ENCODE measurements at places on chromosomes 2 and 18.

DNA sequence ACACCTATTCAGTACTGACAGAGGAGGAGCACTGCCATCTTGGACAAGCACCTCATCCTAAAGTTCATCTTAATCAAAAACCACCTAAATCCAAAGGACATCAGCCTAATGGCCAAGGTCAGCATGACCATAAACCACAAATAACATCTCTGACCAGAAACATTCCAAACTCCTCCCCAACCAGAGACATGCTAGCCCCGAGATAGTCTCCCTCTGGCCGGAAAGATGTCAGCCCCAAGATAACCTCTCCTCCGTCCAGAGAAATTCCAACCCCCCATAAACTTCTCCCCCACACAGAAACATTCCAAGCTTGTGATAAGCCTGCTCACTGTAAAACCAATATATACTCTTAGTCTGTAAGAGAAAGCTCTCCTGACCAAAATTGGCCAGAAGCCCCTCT lies 260.6 kb downstream of the CLIP4 start:
- DNase-seq = no peak

- DNase-seq = no peak
Measured at GRCh38 chr18:11324510-11324909, 175.1 kb upstream of the PIEZO2 start.

- no peak for DNase-seq
Measured at GRCh38 chr18:35979112-35979511, 6.6 kb downstream of the RMP24 start.

GRCh38 chr2:74002505-74003421 lies 18.1 kb downstream of the TET3 start:
- DNase-seq = peak; percentile 81

GRCh38 chr2:221567809-221568208 lies 4.3 kb downstream of the EPHA4 start:
- no peak for DNase-seq

- peak; percentile 54 for DNase-seq
Measured at GRCh38 chr2:234467289-234467688, 29.6 kb downstream of the ARL4C start.

DNA sequence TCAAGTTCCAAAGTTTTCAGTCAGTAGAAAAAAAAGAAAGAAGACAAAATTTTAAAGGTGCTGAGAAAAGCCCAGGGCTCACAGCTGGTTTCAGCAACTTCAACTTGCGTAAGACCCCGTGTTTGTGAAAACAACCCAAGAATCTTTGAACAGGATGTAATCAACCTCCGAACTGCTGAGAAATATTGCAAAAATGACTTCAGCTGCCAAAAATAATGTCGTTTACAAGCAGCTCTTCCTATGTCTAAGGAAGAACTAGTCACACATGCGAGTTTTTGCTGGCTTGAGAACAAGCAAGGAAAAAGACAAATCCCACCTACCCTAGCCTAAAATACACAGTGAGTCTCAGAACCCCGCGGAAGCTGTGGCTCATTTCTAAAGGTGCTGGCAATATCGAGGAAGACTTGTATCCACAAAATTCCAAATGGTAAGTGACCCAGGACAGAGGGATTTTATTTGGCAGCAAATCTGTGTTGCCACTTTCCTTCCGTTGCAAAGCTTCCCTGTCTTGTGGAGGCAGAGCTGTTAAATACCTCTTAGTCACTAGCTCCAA lies 59.8 kb upstream of the SLC8A1 start:
- DNase-seq = peak; percentile 95

- peak; percentile 56 for DNase-seq
Measured at GRCh38 chr2:237440819-237441281, 26.9 kb upstream of the COL6A3 start.

DNA sequence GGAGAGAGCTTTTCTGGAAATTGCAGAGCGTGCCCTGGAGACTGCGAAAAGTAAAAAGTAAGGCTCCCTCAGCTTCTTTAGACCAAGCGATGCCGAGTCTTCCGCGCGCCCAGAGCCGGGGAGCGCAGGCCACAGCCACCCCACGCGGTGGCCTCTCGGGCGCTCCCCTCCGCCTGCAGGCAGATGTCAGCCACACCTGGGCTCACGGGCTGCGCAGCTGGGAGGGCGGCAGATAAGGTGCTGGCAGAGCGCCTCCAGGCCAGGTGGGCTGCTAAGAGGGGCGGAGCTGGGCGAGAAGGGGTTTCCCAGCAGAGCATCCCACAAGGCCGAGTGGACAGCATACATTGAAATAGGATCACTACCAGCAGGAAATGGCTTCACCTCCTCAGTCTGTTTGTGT lies 81.7 kb downstream of the ARHGEF4 start:
- no peak for DNase-seq

DNA sequence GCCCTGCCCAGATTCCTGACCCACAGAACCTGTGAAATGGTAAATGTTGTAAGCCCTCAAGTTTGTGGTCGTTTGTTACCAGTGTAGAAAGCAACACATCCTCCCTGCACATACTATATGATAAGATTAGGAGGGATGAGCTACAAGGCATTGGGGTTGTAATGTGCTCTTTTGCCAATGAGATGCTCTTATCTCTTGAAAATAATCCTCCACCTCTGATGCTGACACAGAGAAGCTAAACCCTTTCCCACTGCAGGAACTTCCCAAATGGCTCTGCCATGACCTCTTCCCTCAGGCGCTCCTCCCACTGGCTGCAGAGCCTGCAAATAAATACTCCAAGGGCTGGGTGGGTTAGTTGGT lies 23.5 kb downstream of the CDC42EP3 start:
- DNase-seq = no peak

DNA sequence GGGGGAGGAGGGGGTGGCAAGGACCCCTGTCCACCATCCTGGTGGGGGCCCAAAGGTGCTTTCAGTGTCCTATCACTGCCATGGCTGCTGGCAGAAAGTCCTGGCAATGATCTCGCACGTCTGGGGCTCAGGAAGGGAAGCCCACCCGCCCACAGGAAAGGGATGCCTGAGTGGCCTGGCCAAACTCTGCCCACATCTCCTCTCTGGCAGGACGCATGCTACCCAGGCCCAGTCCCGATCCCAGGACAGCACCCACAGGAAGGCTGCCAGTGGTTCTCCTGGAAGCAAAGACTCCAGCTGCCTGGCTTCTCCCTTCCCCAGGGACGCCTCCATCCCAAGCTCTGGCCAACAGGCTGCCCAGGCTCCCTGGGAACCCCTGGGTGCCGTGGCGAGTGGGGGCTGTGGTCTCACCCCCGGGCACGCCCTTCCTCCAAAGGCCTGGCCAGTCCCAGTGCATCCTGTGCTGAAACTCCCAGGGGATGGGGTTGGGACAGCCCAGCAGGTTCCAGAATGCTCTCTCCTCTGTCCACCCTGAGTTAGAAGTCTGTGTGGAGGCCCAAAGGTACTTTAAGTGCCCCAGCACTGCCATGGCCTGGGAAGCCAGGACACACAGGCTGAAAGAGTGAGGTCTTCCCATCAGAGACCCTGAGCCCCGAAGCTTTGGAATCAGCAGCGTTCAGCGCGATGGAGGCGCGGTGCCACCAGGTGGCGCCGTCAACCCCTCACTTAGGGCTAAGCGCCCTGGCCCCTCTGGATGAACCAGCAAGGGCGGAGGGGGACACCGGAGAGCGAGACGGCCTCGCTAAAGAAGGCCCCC lies 29.8 kb upstream of the TAF1B start:
- DNase-seq = peak; percentile 53

DNA sequence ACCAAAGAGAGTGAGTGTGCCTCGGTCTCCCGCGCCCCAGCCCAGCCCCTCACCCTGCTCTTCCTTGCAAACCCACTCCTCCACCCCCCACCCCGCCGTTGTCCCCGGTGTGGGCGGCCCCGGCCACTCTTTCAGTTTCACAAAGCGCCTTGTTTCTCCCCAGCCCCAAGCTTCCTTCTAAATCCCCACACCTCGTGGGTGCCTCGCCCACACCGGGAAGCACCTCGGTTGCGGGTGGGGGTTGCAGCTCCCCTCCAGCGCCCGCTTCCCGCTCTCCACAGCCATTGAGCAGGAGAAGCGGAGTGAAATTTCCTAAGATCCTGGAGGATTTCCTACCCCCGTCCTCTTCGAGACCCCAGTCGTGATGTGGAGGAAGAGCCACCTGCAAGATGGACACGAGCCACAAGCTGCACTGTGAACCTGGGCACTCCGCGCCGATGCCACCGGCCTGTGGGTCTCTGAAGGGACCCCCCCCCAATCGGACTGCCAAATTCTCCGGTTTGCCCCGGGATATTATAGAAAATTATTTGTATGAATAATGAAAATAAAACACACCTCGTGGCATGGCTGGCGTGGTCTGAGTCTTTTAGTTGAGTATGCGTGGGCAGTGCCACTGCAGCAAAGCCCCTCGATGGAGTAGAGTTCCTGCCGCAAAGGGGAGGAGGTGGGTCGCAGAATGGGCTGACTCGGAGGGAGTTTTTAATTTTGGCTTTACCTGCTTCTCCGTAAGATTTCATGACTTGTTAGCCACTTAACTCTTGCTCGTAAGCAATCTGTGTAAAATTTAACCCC lies 848 bp downstream of the TMSB10 start:
- no peak for DNase-seq

GRCh38 chr2:145286716-145287275 lies 766.9 kb upstream of the ZEB2 start:
- no peak for DNase-seq

DNA sequence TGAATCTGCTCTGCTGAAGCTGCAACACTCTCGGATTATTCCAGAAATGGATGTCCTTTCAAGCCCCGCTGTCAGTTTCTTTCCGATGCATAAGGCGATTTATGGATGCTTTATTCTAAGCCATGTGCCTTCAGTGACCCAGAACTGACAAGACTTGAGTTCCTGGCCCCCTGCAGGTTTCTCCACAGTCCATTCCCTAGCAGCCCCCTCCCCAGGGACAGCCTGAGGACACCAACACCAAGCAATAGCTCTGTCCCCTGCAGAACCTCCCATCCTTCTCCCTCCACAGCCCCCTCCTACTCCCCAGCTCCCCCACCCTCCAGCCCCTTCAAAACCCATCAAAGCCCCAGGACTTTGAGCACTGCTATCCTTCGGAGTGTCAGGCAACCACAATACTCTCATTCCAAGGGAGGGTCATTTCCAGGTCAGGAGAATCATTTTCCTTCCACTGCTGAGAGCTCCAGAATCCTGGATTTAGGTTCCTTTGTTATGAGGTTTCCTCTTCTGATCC lies 24.6 kb upstream of the SPP2 start:
- no peak for DNase-seq

DNA sequence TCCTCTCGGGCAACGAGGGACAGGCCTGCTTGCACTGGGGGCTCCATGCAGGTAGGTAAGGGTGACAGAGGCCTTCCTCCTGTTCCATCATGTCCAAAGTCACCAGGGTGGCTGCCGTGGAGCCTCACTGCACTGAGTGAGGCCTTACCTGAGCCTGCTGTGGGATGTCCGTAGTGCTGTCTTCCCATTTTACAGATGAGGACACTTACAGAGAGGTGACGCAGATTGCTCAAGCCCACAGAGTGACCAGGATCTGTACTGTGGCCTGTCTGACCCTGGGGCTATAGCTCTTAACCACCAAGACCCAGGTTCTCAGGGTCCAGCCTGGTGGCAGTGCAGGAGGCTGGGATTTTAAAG lies 5.4 kb downstream of the ATOH8 start:
- no peak for DNase-seq

DNA sequence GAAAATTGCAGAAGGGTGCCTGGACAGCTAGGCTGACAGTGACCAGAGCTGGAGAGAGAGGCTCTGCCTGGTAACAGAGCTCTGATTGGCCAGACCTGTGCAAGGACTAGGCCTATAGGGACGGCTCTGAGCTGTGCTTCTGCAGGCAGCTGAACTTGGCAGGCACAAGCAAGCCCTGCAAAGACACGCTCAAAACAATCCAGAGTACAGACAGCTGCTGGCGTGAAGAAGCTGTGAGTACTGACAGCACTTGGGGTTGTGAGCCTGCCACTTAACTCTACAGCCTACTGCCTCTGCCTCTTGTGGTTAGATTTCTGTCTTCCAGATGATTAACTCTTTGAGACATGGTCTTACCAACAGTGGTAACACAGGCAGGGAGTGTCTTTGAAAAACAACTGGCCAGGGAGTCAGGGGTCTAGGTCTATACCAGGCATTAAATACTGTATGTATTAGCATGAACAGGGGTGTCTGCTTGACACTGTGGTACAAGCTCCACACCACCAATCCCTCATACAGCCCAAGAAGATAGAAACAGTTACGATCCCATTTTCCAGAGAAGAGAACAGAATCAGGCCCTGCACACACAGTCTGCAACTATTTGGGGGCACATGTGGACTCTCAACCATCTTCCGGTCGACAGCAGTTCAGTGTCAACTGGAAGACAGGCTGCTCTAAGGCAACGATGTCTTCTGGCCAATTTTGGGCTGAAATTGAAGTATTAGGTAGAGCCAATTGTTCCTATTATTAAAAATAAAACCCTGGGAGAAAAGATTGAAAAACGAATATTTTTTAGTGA lies 568.4 kb downstream of the TNS1 start:
- DNase-seq = peak; percentile 98

- DNase-seq = peak; percentile 3
Measured at GRCh38 chr2:102664471-102664909, 45.1 kb downstream of the SLC9A2 start.

GRCh38 chr2:105175231-105175630 lies 66.3 kb upstream of the GPR45 start:
- no peak for DNase-seq

DNA sequence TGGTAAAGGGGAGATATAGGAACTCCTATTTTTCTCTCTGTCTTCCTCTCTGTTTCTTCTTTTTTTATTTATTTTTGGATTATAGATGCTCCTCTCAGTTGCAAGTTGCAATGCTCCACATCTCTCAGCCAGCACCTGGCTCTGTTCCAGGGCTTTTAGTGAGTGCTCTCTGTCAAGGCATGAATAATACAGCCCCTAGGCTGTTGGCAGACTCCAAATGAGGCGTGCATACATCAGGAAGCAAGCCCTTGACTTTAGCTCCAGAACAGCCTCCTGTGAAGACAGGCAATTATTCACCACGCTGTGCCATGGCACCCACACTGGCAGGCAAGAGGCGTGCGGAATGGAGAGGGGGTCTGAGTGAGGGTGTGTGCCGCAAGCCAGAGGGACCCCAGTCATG lies 228.1 kb upstream of the PXDN start:
- DNase-seq = no peak

GRCh38 chr2:119233326-119234020 lies 9.8 kb downstream of the STEAP3 start:
- DNase-seq = peak; percentile 52

DNA sequence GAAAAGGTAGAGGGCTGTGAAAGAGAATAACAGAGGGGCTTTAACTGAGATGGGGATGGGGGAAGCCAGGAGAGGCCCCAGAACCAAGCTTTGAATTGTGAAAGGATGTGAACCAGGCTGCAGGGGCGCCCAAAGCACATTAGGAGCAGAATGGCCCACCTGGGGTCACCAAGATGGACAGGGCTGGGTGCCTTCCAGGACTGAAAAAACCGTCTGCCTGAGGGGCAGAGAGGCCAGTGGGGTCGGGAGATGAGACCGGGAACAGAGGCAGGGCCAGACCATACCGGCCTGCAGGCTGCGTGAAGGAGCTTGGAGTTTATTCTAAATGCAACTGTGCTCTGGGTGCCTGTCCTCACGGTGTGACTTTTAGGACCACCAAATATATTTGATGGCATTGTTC lies 29.1 kb upstream of the FAM136A start:
- DNase-seq = no peak

DNA sequence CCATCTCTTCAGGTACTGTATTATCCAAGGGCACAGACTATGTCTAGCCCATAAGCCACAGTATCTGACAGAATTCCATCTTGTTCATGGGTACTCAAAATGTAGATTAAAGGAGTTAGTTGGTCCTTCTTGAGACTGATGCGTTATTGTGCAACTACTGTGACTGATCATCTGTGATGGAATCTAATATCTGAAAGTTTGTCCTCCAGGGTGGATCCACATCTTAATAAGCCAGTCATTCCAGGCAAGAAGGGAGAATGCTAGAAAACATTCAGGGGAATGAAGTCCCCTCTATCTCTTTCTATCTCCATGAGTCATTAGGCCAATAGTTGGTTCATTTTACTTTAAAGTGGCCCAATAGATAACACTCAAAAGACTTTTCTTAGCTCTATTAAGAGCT lies 252.6 kb downstream of the EXOC6B start:
- DNase-seq = no peak
